ENCODE measurements at places on chromosomes 16 and 17.

DNA sequence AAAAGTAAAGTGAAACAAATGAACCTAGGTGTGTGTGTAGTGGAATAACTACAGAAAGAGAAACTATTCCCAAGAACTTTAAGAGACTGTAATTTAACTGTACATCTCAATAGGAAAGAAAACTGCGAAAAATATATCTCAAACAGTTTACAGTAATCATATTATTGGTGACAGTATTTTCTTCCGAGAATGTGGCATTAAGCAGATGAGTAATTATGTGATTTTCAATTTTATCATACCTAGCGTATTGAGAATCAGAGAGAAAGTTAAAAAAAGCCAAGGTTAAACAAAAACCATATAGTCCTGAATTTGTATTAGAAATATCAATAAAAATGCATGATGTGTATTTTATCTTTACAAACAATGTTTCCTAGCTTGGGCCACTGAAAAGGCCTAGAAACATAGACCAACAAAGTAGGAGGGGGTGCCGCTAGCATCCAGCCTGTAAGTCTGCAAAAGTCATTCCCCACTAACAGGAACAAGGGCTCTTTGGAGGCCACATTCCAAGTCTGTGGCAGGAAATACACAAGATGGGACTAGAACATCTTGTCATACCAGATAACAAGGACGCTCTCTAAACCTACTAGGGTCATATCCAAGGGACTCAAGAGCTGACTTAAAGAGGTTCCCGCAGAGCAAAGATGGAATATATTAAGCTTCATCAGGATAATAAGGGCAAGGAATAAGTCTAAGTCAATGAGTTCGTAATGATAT, 20.5 kb downstream of the RNF157 start:
- no peak for DNase-seq

DNA sequence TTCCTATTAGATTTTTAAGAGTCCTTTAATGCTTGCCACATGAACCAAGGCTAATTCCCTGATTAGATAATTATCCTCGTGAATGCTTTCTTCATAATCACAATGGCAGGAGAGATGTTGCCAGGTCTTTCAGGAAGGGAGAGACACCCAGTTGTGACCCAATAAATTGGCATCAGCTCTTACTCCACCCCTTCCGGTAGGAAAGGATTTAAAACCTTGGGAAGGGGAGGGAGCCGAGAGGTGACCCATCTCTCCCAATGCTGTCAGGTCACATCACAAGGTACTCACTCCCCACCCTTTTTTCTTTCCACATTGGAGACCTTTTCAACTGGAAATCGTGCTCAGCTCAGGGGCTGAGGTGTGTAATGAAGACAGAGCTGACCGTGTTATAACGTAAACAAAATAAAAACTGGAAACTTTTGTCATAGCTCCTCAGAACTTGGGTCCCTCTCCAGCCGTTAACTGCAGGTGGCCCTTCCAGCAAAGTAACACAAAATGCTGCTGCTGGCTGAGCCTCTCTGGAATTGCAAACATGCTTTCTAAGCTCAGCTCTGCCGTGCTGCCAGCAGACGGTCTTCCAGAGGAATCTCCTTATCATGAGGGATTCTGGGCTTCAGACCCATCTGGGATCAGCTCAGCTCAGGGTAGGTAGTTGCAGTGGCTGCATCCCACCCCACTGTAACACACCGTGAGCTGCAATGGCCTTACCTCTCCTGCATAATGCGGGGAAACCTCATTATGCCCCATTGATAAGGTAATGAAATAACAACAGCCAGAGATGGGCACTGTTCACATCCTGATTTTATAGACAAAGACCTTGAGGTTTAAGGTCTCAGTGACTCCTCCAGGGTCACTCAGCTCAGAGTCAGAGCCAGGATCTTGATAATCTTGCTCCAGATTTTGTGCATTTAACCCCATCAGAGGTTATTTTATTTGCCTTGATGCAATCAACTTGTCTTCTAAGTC, 15.6 kb downstream of the TMEM100 start:
- no peak for DNase-seq

DNA sequence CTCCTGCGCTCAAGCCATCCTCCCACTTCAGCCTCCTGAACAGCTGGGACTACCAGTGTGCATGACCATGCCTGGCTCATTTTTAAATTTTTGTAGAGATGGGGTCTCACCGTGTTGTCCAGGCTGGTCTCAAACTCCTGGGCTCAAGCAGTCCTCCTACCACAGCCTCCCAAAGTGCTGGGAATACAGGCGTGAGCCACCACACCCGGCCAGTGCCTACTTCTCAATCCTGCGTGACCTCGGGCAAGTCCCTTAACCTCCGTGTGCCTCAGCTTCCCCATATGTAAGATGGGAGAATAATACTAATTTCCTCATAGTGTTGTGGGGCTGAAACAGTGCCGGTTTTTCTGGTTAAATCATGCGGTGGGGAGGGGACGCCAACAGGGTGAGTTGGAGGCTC, 143.5 kb upstream of the CIBAR2 start:
- DNase-seq: no peak

DNA sequence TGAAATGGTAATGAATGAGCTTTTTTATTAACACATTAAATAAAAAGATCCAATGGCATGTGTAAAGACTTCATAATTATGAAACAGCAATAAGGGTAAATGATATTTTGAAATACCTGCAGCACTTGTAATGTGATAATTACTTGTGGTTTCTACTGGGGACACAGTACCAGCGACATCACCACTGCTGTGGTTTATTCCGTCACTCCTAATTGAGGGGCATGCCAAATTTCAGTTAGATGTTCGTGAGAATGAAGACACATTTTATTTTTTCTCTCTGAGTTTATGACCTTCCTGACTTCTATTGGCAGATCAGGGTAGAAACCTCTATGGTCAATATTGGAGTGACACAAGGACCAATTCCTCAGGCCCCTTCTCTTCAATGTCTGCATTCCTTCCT, 131.9 kb upstream of the XYLT1 start:
- no peak for DNase-seq

- no peak for DNase-seq
Measured at GRCh38 chr17:78364436-78365281, 4.8 kb upstream of the SOCS3 start.

- no peak for DNase-seq
Measured at GRCh38 chr17:65593855-65594845, 32.7 kb upstream of the AXIN2 start.

DNA sequence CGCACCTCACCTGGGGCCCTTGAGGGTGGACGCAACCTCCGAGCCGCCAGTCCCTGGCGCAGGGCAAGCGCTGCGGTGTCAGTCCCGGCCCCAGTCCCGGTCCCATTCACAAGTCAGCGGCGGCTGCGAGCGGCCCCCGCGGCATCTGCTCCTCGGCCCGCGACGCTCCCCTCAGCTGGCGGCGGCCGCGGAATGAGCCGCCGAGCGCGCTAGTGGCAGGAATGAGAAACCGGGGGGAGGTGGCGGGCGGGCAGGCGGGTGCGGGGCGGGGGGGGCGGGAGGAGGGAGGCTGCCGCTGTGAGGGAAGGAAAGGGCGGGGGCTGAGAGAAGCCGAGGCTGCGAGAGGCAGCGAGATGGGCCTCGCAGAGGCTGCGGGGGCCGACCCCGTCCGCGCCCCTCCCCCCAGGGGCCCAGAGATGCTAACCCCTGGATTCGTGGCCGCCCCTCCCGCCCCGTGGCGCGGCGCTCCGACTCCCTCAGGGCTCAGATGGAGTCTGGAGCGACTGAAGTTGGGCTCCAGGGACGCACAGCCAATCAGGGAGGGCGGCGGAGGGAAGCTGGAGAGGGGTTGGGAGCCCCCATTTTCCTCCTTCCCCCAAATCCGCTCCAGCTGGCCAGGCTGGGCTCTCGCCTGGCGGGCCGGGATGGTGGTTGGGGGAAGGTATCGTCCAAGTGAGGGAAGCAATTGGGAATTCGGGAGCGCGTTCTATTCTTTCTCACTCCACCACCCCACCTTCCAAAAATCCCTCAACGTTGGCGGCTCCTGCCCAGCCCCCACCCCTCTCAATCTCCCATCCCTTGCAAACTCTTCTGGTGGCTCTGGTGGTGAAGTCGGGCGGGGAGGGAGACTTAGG, at the start of gene CDH11:
Gene CDH11, minus strand, starts transcription at position 194 of the 854 bp plus-strand sequence. CDS start 117,194 bp downstream, outside the sequence.
- DNase-seq: no peak

DNA sequence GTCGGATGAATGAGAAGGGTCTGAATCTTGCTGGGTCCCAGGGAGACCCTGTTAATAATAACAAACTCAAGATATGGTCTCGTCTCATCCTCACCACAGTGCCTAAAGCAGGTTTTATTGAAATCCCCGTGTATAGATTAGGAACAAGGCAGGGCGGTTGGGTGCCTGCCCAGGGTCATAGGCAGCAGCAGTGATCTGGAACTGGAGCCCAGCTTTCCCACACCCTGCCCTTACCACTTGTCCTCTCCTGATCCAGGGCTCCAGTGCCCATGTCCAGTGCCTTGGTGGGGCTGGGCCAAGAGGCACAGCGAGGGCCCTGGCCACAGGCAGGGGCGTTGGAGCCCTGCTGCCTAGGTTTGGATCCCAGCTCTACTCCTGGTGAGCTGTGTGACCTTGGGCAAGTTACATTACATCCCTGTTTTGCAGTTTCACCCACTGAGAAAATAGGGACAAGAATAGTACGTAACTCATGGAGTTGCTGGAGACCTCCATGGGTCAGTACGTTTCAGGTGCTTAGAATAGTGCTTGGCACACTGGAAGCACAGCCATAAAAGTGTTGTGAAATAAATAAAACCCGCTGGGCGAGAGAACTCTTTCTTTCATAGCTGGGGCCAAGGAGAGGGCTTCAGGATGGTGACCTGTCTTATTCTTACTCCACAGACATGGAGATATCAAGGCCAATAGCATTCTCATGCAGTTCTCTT, 13.9 kb downstream of the SOCS3 start:
- no peak for DNase-seq

- peak; percentile 99 for DNase-seq
Measured at GRCh38 chr17:61568219-61569072, 22.6 kb downstream of the NACA2 start.

DNA sequence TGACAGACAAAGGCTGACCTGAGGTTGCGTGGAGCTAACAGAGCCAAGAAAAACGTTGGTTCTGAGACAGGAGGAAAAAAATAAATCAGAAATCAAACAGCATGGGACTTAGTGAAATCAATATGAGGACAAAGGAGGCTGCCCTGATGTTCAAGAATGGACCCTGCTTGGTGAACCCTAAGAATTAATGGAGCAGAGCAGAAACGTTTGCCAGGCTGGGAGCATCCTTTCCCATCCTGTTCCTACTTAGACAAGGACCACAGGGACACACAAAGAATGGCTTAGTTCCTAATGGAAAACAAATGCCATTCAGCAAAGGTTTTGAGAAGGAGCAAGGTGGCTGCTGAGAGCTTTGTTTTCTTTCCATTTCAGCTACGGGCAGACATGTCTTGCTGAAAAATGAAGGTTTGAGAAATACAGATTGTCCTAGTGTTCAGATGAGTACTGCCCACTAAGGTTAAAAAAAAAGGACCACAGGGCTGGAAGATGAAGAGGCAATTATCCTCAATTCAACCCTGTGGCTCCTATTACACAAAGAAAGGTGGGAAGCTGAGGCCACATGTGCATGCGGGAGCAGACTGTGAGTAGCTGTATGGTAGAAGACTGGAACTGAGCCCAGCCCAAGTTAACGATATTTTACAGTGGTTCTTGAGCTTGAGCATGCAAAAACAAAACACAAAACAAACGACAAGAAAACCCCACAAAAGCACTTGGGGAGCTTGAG, 230.1 kb downstream of the SLC39A11 start:
- no peak for DNase-seq

DNA sequence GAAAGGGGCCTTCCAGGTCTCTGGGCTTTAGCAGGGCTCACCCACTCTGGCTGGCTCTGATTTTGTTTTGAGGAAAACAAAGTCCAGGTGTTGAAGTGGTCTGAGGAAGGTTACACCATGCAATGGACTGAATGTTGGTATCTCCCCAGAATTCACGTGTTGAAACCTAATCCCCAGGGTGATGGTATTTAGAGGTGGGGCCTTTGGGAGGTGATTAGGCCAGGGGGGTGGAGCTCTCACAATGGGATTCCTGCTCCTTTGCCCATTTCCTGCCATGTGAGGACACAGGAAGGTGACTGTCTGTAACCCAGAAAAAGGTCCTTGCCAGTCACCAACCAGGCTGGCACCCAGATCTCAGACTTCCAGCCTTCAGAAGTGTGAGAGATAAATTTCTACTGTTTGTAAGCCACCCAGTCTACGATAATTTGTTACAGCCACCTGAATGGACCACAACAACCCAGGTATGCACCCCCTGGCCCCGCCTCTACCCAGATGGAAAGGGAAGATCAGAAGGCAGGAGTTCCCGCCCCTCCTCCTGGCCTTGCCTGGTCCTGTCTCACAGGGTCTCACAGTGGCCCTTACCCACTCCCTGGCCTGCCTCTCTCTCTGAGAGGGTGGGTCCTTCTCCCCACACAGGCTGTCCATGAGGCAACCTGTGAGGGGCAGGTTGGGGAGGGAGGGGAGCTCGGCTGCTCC, 32.0 kb downstream of the LRRC75A start:
- no peak for DNase-seq

DNA sequence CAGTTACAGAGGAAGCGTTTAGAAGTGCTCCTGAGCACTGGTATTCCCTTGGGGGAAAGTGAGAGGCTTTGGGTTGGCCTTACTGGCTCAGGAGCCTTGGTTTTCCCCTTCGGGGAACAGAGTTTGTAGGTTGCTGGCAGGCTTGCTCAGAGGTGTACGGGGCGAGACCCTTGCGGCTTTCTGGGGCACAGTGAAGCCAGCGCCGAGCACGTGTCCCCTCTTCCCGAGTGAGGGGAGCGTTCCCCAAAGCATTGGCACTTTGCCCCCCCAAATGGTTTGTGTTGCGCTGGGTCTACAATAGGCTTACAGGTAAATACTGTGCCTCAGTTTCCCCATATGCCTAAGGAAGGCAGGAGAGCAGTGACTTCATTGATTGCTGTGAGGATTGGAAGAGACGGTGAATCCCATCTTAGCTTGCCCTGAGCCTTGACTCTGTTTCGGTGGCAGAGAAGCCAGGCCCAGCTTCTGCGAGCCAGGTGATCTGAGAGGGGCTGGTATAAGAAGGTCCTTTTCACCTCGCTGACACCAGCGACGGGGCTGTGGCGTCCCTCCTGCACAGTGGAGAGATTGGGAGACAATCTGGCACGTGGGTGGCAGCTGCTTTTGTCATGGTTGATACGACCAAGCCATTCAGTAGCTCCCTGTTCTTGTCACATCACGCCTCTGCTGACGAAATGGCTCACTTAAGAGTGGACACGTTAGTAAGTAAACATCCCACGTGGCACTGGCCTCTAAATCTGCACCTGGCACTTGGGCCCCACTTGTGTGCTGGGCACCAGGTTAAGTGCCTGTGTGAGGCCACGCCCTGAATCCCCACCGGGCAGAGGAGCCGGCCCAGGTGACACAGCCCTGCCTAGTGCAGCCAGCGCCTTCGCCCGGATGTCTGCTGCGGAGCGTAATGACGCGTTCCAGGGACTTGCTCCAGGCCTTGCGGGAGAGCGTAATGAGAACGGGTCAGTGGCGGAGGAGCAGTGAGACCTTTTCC, 55.0 kb downstream of the MEAK7 start:
- DNase-seq: no peak

GRCh38 chr17:34999456-34999855, 19.1 kb downstream of the LIG3 start:
- no peak for DNase-seq

GRCh38 chr16:51389881-51390280, 238.8 kb upstream of the SALL1 start:
- DNase-seq: no peak
